ENCODE measurements at places on chromosomes 2 and 18. TPM values are rescaled to one million over a fixed set of nuclear protein-coding genes. Genes with fewer than 3 reads are reported as not detected.
A peak's percentile ranks its signal among the peaks of the same experiment; 100 is the strongest.

DNA sequence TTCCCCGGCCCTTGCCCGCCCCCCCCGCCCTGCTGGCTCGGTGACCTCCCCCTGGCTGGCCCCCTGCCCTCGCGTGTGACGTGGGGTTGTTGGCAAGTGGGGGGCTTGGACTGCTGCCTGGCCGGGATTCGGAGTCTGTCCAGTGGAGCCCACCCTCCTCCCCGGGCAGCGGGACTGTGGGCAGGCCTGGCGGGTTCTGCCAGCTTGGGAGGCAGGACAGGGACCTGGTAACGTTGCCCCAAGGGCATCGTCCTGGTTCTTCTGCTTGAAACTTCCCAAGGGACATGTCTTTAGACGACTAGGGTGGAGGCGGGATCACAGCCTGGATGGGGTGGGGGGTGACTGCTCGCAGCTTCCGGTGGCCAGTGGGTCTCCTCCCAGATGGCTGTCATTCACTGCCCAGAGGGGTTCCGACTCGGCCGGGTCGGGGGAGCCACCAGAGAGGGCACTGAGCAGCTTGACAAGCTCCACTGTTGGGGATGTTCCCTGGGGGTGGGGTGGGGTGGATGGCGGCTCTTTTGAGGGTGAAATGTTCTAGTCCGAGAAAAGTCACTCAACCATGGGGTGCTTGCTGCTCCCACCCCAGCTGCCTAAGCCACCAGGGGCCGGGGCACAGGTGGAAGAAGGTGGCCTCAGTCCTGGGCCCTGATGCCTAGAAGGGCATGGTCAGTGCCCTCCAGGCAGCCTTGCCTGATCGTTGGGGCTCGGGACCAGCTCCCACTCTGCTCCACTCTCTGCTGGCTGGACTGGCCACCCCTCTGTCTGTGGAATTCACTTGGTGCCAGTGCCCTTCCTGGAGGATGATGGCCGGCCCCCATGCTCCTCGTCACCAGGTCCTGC lies 4.3 kb upstream of the HS6ST1 start:
- no peak for DNase-seq
- H3K27ac ChIP-seq, result no peak overlapping the region
- H3K4me3 ChIP-seq, result no peak overlapping the region
- H3K4me1 ChIP-seq, result peaks cover 8% of the 10 kb centered on the region

DNA sequence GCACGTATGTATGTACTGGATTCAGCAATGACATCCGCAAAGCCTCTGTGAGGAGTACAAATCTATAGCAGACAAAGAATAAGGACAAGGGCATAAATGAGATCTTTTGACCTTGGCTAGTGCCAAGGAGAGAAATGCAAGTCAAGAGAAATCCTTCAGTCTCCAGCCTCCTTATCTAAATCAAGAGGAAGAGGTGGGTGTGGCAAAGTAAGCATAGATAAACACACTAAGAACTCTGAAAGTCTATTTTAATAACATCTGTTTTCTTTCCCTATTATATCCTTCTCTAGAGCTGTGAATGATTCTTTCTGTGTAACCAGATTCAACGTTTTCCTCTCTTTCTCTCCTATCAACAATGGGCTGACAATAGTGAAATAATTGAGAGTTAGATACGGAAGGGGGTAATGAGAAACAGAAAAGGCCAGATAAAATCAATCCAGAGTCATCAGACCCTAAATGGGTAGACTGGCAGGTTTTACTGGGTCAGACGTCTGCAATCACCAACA lies 118.5 kb upstream of the ZFP36L2 start:
- no peak overlapping the region for H3K4me3 ChIP-seq
- peaks cover 49% of the 10 kb centered on the region for H3K4me1 ChIP-seq
- DNase-seq, result no peak
- no peaks in the 10 kb centered on the region for H3K27me3 ChIP-seq
- no peak overlapping the region for H3K27ac ChIP-seq
- H3K36me3 ChIP-seq, result no peaks in the 10 kb centered on the region

HOXD13 gene
- not detected for total RNA-seq

GRCh38 chr2:182767578-182767977 lies 51.5 kb downstream of the DNAJC10 start:
- H3K4me3 ChIP-seq, result no peak overlapping the region
- no peak overlapping the region for H3K27ac ChIP-seq
- no peaks in the 10 kb centered on the region for H3K27me3 ChIP-seq
- DNase-seq, result peak; percentile 28

WDR35 gene
- 9.6 TPM for total RNA-seq

GRCh38 chr2:138276339-138276738 lies 225.2 kb upstream of the SPOPL start:
- no peak overlapping the region for H3K4me3 ChIP-seq
- no peaks in the 10 kb centered on the region for H3K36me3 ChIP-seq
- DNase-seq, result no peak

GRCh38 chr2:98484121-98484557 lies 39.5 kb downstream of the INPP4A start:
- H3K27me3 ChIP-seq, result no peaks in the 10 kb centered on the region
- no peak overlapping the region for H3K4me3 ChIP-seq
- H3K36me3 ChIP-seq, result no peaks in the 10 kb centered on the region
- DNase-seq, result no peak
- H3K4me1 ChIP-seq, result peaks cover 14% of the 10 kb centered on the region
- no peak overlapping the region for H3K27ac ChIP-seq

DNA sequence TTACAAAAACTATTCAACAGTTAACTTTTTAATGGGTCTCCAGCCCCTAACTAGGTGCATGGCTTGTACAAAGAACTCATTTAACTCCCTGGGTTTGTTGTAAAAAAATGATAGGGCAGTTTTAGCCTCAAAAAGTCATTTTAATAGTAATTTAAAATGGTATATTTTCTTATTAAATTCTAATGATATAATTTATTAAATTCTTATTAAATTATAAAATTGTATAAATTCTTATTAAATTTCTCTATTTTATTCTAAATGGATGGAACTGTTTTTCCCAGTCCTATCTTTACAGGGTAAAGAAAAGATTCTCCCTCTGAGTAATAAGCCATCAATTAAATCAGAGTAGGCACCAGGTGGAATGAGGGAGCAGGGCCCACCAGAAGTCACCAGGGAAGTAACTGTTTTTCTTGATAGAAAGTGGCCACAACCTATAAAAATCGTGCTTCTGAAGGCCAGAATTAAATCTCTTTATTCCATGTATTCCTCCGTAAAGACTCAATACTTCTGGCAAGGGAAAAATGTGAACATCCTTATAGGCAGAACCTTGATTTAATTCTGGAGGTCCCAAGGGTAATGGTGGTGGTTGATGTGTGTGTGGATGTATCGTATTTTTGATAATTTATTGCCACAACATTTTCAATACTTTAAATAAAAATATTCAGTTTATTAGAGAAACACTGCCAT lies 814 bp downstream of the FKBP7 start:
- H3K36me3 ChIP-seq, result no peaks in the 10 kb centered on the region
- DNase-seq, result no peak
- peak overlapping the region; percentile 98 for H3K4me3 ChIP-seq
- H3K27ac ChIP-seq, result peak overlapping the region; percentile 93
- H3K4me1 ChIP-seq, result peaks cover 15% of the 10 kb centered on the region

ANKRD30B gene
- not detected for total RNA-seq

- H3K4me1 ChIP-seq, result peaks cover 29% of the 10 kb centered on the region
- DNase-seq, result no peak
- H3K27ac ChIP-seq, result no peak overlapping the region
- no peaks in the 10 kb centered on the region for H3K36me3 ChIP-seq
Observed at GRCh38 chr2:127096718-127097470, 10.1 kb downstream of the BIN1 start.

RASGRP3 gene
- 2.0 TPM for total RNA-seq

KYNU gene
- total RNA-seq, result 0.72 TPM

MERTK gene
- 5.1 TPM for total RNA-seq

UGT1A5 gene
- total RNA-seq, result not detected

UGT1A9 gene
- total RNA-seq, result not detected

PKDCC gene
- total RNA-seq, result 6.9 TPM

ANKRD62 gene
- not detected for total RNA-seq

- no peaks in the 10 kb centered on the region for H3K36me3 ChIP-seq
- H3K27ac ChIP-seq, result no peak overlapping the region
- H3K27me3 ChIP-seq, result no peaks in the 10 kb centered on the region
- peak; percentile 24 for DNase-seq
- no peak overlapping the region for H3K4me3 ChIP-seq
Observed at GRCh38 chr2:144377914-144378313, 142.0 kb downstream of the ZEB2 start.

GRCh38 chr2:48709096-48710034 lies 46.2 kb downstream of the LHCGR start:
- no peaks in the 10 kb centered on the region for H3K36me3 ChIP-seq
- H3K4me1 ChIP-seq, result no peaks in the 10 kb centered on the region
- H3K4me3 ChIP-seq, result no peak overlapping the region
- DNase-seq, result no peak
- H3K27ac ChIP-seq, result no peak overlapping the region

- no peaks in the 10 kb centered on the region for H3K36me3 ChIP-seq
- DNase-seq, result no peak
- no peak overlapping the region for H3K27ac ChIP-seq
- H3K4me1 ChIP-seq, result no peaks in the 10 kb centered on the region
- H3K4me3 ChIP-seq, result no peak overlapping the region
Observed at GRCh38 chr2:240041363-240041762, 11.1 kb upstream of the OR6B2 start.

GRCh38 chr2:124241-124880 lies 78.1 kb upstream of the FAM110C start:
- H3K4me3 ChIP-seq, result no peak overlapping the region
- H3K27ac ChIP-seq, result no peak overlapping the region
- no peaks in the 10 kb centered on the region for H3K36me3 ChIP-seq
- DNase-seq, result no peak

DNA sequence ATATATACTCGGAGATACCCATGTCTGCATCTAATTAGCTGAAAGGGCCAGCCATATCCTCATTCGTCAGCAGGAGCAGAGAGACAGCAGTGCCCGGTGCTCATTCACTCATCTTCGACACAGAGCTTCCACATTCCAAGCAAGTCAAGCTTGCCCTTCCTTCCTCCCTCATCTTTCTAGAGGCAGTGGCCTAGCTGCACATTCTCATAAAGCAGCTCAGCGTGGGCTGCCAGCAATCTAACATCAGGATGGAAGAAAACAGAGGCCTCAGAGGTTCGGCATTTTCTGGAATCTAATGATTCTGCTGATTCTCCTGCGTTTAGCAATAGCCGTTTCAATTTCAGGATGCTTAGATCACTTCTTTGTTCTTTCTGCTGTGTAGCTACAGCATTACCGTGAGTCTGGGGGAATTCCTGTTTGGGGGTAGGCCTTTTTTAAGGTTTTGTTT lies 68.8 kb downstream of the CLHC1 start:
- no peaks in the 10 kb centered on the region for H3K27me3 ChIP-seq
- no peaks in the 10 kb centered on the region for H3K36me3 ChIP-seq
- DNase-seq, result peak; percentile 61
- H3K4me3 ChIP-seq, result no peak overlapping the region

TMEM247 gene
- not detected for total RNA-seq

GRCh38 chr18:23038712-23039111 lies 96.6 kb upstream of the CABLES1 start:
- H3K36me3 ChIP-seq, result no peaks in the 10 kb centered on the region
- H3K27me3 ChIP-seq, result no peaks in the 10 kb centered on the region
- no peak overlapping the region for H3K27ac ChIP-seq
- H3K4me1 ChIP-seq, result no peaks in the 10 kb centered on the region
- peak; percentile 35 for DNase-seq

DNA sequence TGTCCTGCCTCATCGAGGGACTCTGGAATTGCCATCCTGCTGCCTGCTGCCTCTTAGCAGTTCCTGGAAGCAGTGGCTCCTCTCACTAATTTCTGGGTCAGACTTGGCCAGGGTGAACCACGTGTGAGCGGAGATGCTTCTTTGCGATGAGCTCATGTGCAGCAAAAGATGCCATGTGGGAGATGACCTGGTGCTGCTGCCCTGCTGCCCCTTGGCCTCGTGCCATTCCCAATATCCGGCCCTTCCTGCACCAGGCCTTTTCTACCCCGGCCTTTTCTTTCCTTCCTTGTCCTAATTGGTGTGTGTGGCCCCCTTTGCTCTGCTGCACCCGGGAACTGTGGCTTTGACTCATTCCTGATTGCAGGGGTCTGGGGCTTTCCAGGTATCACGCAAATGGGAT lies 296.9 kb upstream of the HS6ST1 start:
- no peaks in the 10 kb centered on the region for H3K36me3 ChIP-seq
- no peak overlapping the region for H3K4me3 ChIP-seq
- DNase-seq, result no peak
- H3K4me1 ChIP-seq, result no peaks in the 10 kb centered on the region

DNA sequence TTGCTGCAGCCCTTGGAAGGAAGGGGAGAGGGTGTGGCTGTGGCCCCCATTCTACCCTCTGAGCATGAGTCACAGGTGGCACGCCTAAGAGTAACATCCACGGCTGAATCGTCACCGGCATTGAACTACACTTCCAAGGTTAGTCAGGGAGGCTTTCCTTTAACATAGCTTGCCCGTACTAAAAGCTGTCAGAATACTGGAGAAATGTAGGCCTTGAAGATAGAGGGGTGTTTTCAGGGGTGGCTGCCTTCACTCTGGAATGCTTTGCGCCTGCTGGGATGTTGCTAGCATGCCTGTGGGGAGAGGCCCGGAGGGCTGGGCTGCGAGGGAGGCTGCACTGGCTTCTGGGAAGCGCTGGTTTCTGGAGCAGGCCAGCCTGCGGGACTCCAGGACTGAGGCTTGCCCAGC lies 333.7 kb downstream of the AGAP1 start:
- H3K27me3 ChIP-seq, result no peaks in the 10 kb centered on the region
- H3K27ac ChIP-seq, result no peak overlapping the region
- no peak overlapping the region for H3K4me3 ChIP-seq
- peak; percentile 74 for DNase-seq
- H3K4me1 ChIP-seq, result no peaks in the 10 kb centered on the region
- no peaks in the 10 kb centered on the region for H3K36me3 ChIP-seq

GRCh38 chr2:227456772-227457171 lies 15.2 kb upstream of the AGFG1 start:
- DNase-seq, result peak; percentile 83
- peaks cover 13% of the 10 kb centered on the region for H3K4me1 ChIP-seq
- peak overlapping the region; percentile 31 for H3K27ac ChIP-seq
- H3K4me3 ChIP-seq, result no peak overlapping the region

- no peaks in the 10 kb centered on the region for H3K27me3 ChIP-seq
- DNase-seq, result peak; percentile 51
- no peak overlapping the region for H3K4me3 ChIP-seq
- H3K27ac ChIP-seq, result no peak overlapping the region
Observed at GRCh38 chr2:165277295-165277694, 38.1 kb downstream of the SCN2A start.

DNA sequence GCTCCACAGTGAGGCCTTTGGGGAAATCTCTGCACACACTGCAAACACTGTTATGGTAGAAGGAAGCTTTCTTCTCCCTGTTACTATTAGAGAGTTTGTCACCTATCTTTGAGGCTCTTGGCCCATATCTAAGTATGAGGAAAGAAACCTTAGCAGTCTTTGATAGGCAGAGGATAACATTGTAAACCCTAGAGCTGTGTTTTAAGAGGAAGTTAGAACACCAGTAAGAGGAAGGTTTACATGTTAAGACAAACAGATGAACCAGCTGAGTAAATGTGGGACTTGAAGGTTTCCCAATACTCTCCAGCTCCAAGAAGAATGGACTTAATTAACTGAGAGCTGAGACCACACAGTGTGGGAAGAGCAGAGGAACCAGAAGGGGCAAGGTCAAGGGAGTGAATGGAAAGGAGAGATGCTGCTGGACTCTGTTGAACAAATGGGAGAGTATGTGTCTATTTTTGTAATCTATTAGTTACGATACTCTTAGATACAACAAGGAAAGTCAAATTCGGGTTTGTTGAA lies 257.0 kb downstream of the DPP10 start:
- no peaks in the 10 kb centered on the region for H3K4me1 ChIP-seq
- H3K4me3 ChIP-seq, result no peak overlapping the region
- no peaks in the 10 kb centered on the region for H3K36me3 ChIP-seq
- no peaks in the 10 kb centered on the region for H3K27me3 ChIP-seq
- DNase-seq, result no peak

C2orf92 gene
- 8.5 TPM for total RNA-seq
